ENCODE measurements at places on chromosomes 5 and 9.

DNA sequence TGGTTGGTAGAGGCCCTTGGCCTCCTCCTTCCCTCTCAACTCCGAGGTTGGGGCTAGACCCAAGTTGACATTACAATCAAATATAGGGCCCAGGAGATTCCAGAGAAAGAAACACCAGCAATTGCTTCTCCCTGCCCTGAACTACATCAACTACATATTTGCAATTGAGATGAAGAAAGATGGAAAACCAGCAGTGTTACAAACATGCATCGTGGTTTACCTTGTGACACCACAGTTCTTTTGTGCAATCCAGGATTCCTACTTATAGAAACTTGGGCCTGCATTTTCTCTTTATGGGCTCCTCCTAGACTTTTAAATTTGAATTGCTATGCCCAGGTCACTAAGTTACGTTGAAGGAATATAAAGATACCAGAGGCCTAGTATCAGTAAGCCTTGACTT lies 126.7 kb downstream of the DCP2 start:
- DNase-seq: no peak

DNA sequence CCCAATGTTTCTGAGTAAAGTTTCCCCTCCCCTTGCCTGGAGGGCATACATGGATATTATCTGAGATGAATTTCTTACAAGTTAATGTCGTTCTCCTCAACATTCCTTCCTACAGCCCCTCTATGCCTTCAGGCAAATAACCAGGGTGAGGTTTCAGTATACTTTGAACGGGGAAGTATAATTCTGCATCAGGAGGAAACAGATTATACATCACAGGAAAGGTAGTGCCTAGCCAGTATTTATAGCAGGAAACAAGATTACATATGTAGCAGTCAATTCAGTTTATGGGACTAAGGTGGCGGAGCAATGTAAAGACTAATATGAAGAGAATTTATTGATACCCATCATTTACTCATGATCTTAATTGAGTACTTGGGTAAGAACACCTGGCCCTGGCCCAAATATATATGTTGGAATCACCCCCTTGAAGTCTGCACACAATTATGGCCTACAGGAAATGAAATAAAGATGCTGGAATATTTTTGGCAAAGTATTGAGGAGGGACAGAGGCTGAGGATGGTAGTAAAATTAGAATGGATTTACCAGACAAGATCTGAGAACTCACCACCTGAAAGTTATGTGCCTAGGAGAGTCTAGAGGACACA lies 661.1 kb downstream of the PTPRD start:
- DNase-seq: no peak

GRCh38 chr9:38137342-38137741 lies 68.3 kb upstream of the SHB start:
- no peak for DNase-seq

GRCh38 chr9:21455320-21455719 lies 15.1 kb downstream of the IFNA1 start:
- peak; percentile 51 for DNase-seq

- DNase-seq: no peak
Observed at GRCh38 chr9:13139641-13140171, 139.8 kb downstream of the MPDZ start.

GRCh38 chr9:106066940-106067524 lies 372.7 kb downstream of the TMEM38B start:
- no peak for DNase-seq

DNA sequence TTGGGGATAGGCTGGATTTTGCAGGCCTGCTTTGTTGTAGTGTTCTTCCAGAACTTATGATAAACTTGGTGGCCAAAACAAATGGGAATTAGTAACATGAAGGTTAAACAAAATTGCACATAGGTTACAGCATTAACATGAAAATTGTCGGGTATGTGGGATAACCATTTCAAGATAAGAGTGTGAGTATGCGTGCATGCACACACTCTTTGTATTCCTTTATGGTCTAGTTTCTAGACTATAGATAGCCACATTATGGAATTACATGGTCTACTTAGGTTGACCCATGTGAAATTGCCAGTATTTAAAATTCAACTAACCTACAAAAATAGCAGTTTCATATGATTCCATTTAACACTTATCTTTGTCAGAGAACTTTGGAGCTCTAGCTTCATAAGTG lies 1.4 kb downstream of the HMGCR start:
- DNase-seq: no peak

Measured in inflammatory macrophage (primary cell).